Activated T-cell treated with anti-CD3 and anti-CD28 coated beads, Interleukin-2, amount 50 U/mL, for 48 hours (primary cell): ENCODE measurements at places on chromosomes 1 and 21.

DNA sequence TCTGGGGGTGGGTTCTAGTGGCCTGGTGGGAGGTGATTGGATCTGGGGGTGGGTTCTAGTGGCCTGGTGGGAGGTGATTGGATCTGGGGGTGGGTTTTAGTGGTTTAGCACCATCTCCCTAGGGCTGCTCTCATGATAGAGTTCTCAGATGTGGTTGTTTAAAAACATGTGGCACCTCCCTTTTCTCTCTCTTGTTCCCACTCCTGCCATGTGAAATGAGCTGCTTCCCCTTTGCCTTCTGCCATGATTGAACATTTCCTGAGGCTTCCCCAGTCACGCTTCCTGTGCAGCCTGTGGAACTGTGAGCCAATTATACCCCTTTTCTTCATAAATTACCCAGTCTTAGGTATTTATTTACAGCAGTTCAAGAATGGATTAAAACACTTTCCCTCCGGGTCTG is 327.3 kb upstream of the AJAP1 start:
- DNase-seq = no peak

DNA sequence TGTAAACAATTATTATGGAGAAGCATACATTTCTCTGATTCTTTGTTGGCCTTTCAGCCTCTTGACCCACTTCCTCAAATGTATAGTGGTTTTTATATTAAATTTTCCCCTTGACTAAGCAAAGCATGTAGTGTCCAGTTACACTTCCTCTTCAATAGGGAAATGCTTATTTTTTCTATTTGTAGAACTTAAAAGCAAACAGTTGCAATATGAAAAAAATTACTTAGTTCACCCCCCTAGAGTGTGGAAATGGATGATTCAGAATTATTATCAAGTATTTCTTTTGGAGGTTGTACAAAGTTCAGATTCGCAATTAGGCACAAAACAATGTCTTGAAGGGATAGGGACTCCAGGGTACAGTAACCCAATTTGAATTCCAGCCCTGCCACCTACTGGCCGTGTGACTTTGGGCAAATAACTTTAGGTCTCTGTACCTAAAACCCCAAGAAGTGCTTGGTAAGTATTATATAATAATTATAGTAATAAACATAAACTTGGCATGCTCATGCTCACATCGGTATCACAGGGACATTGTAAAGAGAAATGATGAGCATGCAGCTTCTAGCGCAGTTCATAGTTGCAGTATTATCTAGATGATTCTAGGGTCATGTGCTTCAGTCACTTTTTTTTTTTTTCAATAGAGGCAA is 28.6 kb upstream of the IFNGR2 start:
- DNase-seq = peak; percentile 63

GRCh38 chr1:116579259-116579875 is 8.5 kb upstream of the CD58 start:
- no peak for DNase-seq

GRCh38 chr1:10515301-10515975 is 40.7 kb downstream of the PEX14 start:
- DNase-seq = no peak

GRCh38 chr1:115648717-115649691 is 7.2 kb downstream of the VANGL1 start:
- peak; percentile 39 for DNase-seq
